ENCODE measurements at places on chromosomes 4 and X.
A peak's percentile ranks its signal among the peaks of the same experiment; 100 is the strongest.

DNA sequence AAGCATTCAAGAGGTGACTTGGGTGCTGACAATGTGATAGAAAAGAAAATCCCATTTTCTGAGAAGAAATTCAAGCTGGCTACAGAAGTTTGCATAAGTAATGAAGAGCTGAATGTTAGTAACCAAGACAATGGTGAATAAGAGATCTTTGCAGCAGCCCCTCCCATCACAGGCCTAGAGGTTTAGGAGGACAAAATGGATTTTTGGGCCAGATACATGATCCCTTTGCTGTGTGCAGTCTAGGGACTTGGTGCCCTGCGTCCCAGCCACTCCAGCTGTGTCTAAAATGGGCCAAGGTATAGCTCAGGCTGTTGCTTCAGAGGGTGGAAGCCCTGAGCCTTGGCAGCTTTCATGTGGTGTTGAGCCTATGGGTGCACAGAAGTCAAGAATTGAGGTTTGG, 107.0 kb upstream of the EPHA5 start:
- DNase-seq = no peak

DNA sequence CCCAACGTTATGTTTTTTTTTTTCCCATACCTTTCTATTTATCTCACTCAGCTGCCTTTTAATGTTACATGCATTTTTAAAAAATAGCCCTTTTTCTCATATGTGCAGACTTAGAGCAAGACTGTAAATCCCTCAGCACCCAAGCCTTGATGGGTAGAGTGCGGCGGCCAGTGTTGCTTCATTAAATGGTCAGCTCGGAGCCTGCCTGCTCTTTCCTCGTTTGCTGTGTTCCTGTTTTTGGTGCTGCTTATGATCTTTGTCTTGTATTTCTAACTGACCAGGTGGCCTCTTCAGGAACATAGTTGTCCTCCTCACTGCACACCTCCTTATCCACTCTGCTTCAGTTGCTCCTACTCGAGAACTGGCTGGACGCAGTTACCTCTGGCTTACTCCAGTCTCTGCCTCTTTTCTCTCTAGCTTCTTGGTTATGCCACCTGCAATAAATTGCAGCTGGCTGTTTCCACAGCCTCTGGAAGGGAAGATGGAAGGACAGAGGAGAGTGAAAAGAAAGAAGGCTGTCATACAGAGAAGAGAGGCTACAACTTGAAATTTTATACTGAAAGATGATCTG, 10.7 kb downstream of the RBPJ start:
- no peak for DNase-seq

- DNase-seq = no peak
Observed at GRCh38 chr4:37905533-37906169, 14.8 kb downstream of the TBC1D1 start.

DNA sequence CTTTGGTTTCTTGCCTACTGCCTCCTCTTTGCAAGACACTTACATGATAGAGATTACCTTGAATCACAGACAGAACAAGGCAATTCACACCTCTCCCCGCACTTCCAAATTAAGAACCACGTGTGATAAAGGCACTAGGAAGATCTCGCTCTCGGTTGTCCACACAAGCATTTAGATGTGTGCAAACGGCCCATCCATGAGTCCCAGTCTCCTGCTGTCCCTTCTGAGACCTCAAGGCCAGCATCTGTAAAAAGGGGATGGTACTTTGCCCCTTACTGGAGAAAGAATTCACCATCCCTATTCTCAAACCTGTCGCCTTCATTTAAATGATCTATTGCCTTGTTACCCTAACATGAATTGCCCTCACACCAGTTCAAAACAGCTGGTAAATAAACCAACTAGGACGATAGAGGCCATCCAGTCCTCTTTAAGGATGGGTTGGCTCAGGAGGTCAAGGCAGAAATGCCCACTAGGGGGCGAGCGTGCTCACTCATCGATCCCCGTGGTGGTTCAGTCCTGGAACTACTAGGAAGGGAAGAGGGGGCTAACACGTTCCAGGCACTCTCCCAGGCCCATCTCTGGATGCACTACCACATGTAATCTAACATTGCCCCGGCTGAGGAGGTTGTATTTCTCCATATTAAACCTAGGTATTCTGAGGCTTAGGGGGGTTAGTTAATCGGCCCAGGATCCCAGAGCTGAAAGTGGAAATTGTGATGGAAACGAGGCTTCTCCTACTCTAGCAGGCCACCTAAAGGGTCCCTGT, 95.8 kb downstream of the DHX15 start:
- DNase-seq = peak; percentile 63

GRCh38 chrX:13419276-13419675, 99.4 kb upstream of the ATXN3L start:
- DNase-seq = no peak

DNA sequence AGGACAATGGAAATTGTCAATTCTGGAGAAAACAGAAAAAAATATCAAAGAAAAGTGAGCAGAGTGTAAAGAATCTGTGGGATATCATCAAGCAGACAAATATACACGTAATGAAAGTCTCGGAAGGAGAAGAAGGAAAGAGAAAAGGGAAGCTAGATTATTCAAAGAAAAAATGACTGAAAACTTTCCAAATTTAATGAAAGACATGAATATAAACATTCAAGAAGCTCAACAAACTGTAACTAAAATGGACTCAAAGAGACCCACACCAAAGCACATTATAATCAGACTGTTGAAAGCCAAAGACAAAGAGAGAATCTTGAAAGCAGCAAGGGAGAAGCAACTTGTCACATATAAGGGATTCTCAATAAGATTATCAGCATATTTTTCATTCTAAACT, 28.3 kb downstream of the PARM1 start:
- DNase-seq = no peak

GRCh38 chr4:38132107-38132673, 172.0 kb downstream of the PTTG2 start:
- peak; percentile 91 for DNase-seq

GRCh38 chr4:63556332-63556731, 852.9 kb downstream of the TECRL start:
- DNase-seq = no peak

- peak; percentile 74 for DNase-seq
Observed at GRCh38 chrX:31590581-31591114, 518.8 kb upstream of the FTHL17 start.

DNA sequence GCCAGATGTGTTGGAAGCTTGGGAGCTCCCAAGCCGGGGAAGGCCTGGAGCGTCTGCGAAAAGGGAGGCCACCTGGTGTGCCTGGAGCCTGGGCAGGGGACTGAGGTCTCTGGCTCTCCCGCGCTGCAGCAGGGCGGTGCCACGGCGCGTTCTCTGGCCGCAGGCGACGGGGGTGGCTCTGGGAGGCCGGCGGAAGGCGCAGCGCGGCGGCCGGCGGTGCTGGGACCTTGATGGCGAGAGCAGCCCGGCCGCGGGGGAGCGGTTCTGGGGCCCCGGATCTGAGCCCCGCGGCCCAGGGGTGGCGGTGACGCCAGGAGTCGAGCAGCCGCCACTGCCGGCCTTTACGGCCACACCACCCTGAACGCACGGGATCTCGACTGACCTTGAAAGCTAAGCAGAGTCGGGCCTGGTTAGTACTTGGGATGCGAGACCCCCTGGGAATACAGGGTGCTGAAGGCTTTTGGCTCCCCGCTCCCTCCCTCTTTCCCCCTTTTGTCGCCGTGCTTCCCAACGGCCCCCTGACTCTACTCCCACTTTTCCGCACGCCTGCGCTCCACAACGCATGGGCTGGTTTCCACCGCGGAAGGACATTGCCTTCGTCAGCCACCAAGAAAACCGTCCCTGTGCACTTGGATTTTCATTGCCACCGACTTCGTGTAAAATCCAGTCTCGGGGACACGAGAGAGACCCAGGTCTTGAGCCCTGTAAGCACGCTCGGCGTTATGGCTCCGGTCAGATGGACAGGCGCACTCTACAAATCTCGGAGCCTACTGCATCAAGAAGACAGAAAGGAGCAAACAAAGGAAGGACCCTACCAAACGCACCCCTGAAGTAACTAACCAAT, 9.5 kb downstream of the FRG2 start:
- no peak for DNase-seq

- no peak for DNase-seq
Observed at GRCh38 chr4:10082459-10083272, 33.9 kb downstream of the WDR1 start.

DNA sequence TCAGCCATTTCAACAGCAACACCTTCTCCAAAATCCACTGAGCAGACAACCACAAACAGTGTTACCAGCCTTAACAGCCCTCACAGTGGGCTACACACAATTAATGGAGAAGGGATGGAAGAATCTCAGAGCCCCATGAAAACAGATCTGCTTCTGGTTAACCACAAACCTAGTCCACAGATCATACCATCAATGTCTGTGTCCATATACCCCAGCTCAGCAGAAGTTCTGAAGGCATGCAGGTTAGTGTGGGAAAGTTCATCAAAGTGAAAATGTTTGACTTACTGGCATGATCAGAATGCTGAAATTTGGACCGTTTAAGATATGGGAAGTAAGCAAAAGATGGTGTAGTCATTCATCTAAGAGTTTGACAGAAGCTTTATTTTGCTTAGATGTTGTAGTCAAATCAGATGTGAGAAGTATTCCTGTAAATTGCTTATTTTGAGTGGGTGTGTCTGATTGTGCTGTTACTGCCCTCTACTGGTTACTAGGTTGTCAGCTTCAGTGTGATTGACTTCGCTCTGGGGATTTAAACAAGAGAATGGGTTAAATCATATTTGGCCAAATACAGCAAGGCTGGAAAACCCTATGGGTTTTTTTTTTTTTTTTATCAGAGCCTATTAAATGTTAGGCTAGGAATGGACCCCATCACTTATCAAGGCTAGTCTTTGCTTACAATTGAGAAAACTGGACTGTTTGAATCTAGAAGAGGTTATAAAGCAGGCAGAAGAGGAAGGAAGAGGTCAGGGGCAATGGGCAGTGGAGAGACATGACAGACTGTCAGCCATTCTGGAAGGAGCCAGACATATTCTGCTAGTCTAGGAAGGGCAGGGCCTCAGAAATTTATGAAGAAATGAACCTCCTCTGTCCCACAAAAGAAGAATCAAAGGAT, 130.3 kb downstream of the DIPK2B start:
- peak; percentile 44 for DNase-seq

GRCh38 chr4:71689822-71690221, 94.1 kb downstream of the GC start:
- peak; percentile 4 for DNase-seq

DNA sequence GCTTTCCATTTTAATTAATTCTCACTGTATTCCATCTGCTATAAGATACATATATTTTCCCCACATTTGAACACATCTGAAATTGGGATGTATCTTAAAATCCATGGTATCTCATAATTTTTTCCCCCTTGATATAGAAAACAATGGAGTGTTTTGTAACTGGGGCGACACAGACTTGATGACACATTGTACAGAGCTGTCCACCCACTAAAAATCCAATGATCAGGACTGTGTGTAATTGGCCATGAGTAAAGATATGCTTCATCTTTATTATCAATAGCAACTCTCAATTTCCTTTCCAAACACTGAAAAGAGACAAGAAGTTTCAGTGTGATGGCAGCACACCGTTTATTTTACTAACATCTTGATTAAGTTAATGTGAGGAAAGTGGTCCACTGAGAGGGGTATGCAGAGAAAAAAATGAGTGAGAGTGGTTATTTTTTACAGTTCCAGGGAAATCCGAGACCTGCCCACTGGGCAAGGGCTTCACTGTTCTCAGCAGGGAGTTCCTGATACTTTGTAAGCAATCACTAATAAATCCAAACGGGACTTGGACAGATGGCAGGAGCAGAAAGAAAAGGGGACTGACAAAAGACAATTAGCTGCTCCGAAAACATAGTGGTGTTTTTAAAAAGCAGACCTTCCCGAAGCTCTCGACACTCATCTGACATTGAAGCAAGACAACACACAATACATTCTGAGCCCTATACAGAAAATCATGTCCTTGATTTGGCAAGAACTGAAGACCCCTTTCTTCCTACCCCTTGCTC, 149.4 kb downstream of the TSPAN5 start:
- no peak for DNase-seq

DNA sequence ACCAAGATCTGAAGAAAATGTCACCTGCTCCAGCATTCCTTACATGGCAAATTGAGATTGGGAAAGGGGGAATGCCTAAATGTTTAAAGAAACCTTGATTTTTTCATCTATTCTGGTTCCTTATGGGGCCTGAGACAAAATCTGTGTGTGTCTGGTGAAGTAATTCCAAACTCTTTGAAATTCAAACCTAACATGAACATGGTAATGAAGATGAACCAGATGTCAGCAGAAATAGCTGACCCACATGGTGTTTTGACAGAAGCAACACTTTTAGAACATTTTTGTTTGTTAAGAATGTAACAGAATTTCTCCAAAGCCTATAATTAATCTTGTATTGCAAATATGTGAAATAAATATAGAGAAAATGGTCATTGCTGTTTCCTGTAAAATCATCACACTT, 133.0 kb downstream of the PARM1 start:
- DNase-seq = no peak

DNA sequence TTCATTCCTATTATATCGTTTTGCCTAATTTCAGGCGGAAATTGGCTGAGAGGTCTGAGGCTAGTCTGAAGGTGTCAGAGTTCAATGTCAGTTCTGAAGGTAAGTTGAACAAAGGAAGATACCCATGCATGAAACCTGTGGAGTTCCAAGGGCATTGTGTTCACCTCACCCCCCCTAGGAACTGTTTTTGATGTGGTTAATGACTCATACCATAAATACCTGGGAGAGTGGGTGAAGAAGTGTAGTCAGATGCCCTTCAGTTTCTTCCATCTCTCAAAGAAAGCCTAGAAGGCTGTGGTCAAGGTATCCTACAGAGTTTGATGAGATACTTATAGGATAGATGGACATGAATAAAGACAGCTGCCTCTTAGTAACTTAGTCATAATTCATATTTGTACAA, 2.7 kb downstream of the UTP14A start:
- no peak for DNase-seq

DNA sequence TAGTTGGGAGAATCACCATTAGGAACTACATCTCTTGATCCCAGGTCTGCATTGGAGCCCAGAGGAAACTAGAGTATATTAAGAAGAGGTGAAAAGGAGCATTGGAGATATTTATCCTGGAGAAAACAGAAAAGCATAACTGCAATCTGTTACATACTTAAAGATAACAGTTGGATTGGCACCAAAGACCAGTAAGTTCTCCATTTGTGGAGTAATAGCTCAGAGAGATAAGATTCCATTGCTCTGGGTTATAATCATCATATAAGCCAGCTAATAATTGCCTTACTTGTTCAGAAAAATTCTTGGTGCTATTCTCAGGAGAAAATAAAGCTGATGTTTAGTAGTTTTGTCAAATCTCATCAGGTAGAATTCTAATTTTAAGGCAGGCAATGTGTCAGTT, 20.6 kb downstream of the GRPR start:
- no peak for DNase-seq

- no peak for DNase-seq
Observed at GRCh38 chrX:149372866-149373265, 132.2 kb downstream of the IDS start.

- DNase-seq = no peak
Observed at GRCh38 chr4:11326021-11326420, 102.7 kb downstream of the HS3ST1 start.

DNA sequence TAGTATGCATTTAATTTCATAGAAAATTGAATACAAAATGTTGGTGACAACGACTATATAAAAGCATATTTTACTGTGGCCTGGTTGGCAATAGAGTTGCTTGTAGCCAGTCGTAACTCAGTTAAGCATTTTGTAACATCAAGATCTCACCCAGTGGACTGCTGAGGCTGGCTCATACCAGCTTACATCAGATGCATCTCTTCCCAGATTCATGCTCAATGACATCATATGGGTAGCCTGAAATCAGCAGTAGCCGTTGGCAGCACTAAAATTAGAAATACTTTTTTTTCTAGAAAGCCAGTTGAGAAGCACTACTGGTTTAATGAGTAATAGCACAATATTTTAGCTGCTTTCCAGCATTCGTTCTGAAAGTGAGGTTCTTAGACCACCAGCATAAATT, 341.2 kb downstream of the TECRL start:
- DNase-seq = no peak

Measured in fibroblast of skin of scalp (primary cell).